ENCODE measurements at places on chromosomes 16 and 17. TPM values are rescaled to one million over a fixed set of nuclear protein-coding genes. Genes with fewer than 3 reads are reported as not detected.

Gene KRTAP9-2
- polyA plus RNA-seq = not detected

DNA sequence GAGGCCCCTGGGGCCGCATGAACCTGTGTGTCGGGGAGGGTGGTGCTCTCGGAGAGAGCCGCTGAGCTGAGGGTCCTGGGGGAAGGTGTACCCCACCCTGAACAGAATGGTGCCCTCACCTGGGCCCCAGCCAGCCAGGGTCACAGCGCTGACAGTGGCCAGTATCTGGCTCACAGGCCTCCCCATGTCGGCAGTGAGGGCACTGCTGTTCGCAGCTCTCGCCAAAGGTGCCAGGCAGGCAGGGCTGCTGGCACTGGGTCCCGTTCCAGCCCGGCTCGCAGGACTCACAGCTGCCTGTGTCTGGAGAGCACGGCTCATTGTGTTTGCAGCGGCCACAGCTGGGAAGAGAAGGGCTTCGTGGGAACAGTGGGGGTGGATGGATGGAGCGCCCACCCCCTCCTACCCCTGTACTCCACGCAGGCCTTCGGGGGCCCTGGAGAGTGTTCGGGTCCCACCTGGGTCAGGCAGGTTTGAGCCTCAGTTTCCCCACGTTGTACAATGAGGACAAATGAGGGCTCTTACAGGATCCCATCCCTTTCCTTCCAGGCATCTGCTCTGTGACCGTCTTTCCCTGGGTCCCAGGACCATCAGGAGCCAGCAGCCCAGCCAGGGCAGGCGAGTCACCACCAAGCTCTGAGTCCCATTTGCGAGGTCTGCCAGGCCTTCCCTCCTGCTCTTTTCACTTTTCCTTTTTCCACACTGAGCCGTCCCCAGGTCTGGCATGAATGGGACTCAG lies 5.0 kb downstream of the SCARF1 start:
- peaks cover 12% of the 10 kb centered on the region for H3K4me1 ChIP-seq
- DNase-seq = peak; percentile 35
- H3K27ac ChIP-seq = no peak overlapping the region
- no peak overlapping the region for H3K4me3 ChIP-seq

- H3K36me3 ChIP-seq = no peaks in the 10 kb centered on the region
- peaks cover 6% of the 10 kb centered on the region for H3K4me1 ChIP-seq
- no peaks in the 10 kb centered on the region for H3K27me3 ChIP-seq
- no peak overlapping the region for H3K27ac ChIP-seq
- no peak overlapping the region for H3K4me3 ChIP-seq
These were observed 194.6 kb upstream of the DYNLRB2 start for GRCh38 chr16:80346111-80346632.

DNA sequence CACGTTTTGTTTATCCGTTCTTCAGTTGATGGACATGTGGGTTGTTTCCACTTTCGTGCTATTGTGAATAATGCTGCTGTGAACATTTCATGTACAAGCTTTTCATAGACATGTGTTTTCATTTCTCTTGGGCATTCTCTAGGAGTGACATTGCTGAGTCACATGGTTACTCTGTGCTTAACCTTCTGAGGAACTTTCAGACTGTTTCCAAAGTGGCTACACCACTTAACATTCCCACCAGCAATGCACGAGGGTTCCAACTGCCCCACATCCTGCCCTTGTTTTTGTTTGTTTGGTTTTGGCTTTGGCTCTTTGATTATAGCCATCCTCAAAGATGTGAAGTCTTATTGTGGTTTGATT lies 14.2 kb upstream of the PEMT start:
- H3K36me3 ChIP-seq = no peaks in the 10 kb centered on the region
- H3K27ac ChIP-seq = no peak overlapping the region
- H3K4me1 ChIP-seq = no peaks in the 10 kb centered on the region
- no peak overlapping the region for H3K4me3 ChIP-seq

Gene KRT13
- 41.1 TPM for polyA plus RNA-seq

- DNase-seq = no peak
- H3K4me1 ChIP-seq = no peaks in the 10 kb centered on the region
- H3K36me3 ChIP-seq = no peaks in the 10 kb centered on the region
- H3K4me3 ChIP-seq = no peak overlapping the region
These were observed 60.2 kb upstream of the ADORA2B start for GRCh38 chr17:15884731-15885130.

DNA sequence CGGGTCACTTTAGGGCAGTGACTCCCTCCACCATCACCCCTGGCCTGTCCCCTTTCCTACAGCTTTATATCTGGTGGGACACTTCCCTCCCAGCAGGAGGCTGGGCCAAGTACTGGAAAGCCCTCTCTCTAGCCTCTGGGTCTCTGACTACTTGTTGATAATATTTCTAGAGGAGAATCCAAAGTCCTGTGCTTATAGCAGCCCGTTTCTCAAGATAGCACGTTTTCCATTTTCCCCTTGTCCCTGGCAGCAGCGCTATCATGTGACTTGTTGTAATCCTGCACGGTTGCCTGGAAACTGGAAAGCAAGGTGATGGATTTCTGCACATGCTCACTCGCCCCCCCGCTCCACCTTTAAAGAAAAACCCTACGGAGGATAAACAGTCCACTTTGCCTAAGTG lies 3.3 kb upstream of the AXIN2 start:
- H3K27ac ChIP-seq = peak overlapping the region; percentile 45
- no peaks in the 10 kb centered on the region for H3K36me3 ChIP-seq
- no peak overlapping the region for H3K4me3 ChIP-seq
- peaks cover 26% of the 10 kb centered on the region for H3K4me1 ChIP-seq
- no peaks in the 10 kb centered on the region for H3K27me3 ChIP-seq

- H3K27ac ChIP-seq = no peak overlapping the region
- no peaks in the 10 kb centered on the region for H3K36me3 ChIP-seq
- DNase-seq = no peak
- no peak overlapping the region for H3K4me3 ChIP-seq
- H3K27me3 ChIP-seq = peaks cover 95% of the 10 kb centered on the region
- peaks cover 13% of the 10 kb centered on the region for H3K4me1 ChIP-seq
These were observed 185.5 kb downstream of the FOXL1 start for GRCh38 chr16:86763819-86764218.

DNA sequence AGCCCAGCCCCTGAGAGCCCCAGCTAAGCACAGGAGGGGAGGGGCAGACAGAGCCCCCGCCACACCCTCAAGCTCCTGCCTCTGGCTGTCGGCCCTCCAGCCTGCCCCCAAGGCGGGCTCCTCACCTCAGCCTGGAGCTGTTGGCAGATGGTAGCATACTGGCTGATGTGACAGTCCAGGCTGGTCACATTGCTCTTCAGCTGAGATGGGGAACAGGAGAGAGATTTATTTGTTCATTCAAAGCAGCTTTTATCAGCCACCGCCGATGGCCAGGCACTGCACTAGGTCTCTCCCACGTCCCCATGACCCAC lies 14.8 kb downstream of the KIF18B start:
- no peak for DNase-seq
- no peaks in the 10 kb centered on the region for H3K36me3 ChIP-seq
- H3K4me3 ChIP-seq = no peak overlapping the region
- no peaks in the 10 kb centered on the region for H3K4me1 ChIP-seq
- H3K27me3 ChIP-seq = no peaks in the 10 kb centered on the region
- no peak overlapping the region for H3K27ac ChIP-seq

DNA sequence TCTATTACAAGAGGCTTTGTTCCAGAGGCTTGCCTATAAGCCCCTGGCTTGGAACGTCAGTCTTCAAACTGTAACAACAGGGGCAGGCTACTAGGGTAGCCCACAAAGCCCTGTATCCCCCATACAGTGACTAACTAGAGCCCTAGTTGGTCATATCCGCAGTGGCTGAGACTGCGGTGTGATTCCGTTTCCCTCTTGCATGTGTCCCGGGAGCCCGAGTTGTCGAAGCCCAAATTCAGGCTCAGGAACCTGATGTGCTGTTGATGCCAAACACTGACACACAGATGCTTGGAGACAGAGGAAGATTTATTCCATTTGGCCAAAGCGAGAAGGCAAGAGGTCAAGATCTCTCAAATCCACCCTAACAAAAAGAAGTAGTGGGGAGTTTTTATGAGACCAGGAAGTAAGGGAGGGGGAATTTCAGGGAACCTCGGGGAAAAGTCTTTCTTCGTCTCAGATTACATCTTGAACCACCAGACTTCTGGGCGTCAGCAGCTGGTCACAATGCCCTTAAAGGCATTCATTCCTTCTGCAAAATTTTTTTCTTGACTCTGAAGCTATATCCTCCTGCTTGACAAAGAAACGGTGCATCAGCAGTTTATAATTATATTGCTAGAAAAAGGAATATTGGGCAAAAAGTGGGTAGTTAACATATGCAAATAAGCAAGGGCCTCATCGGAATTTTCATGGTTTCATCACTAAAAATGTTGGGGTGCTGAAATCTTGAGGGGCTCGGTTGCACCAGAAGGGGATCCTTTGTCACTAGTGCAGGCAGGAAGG lies 879 bp downstream of the SLFN5 start:
- peak; percentile 49 for DNase-seq
- H3K27me3 ChIP-seq = no peaks in the 10 kb centered on the region
- peaks cover 23% of the 10 kb centered on the region for H3K4me1 ChIP-seq
- peaks cover 14% of the 10 kb centered on the region for H3K36me3 ChIP-seq
- peak overlapping the region; percentile 99 for H3K27ac ChIP-seq
- H3K4me3 ChIP-seq = peak overlapping the region; percentile 61

Gene G6PC3
- 44.1 TPM for polyA plus RNA-seq
